ENCODE measurements at places on chromosomes 16 and 17. TPM values are rescaled to one million over a fixed set of nuclear protein-coding genes. Genes with fewer than 3 reads are reported as not detected.

GRCh38 chr17:15926039-15926740, 18.7 kb upstream of the ADORA2B start:
- DNase-seq = no peak

SEC14L5 gene
- 3.1 TPM for total RNA-seq

ARHGAP23 gene
- 23.6 TPM for total RNA-seq

- no peak for DNase-seq
Measured at GRCh38 chr17:43051969-43052368, 26.9 kb downstream of the RND2 start.

- no peak for DNase-seq
Measured at GRCh38 chr17:40328386-40328766, 19.4 kb downstream of the RARA start.

IL17C gene
- total RNA-seq = not detected

DNA sequence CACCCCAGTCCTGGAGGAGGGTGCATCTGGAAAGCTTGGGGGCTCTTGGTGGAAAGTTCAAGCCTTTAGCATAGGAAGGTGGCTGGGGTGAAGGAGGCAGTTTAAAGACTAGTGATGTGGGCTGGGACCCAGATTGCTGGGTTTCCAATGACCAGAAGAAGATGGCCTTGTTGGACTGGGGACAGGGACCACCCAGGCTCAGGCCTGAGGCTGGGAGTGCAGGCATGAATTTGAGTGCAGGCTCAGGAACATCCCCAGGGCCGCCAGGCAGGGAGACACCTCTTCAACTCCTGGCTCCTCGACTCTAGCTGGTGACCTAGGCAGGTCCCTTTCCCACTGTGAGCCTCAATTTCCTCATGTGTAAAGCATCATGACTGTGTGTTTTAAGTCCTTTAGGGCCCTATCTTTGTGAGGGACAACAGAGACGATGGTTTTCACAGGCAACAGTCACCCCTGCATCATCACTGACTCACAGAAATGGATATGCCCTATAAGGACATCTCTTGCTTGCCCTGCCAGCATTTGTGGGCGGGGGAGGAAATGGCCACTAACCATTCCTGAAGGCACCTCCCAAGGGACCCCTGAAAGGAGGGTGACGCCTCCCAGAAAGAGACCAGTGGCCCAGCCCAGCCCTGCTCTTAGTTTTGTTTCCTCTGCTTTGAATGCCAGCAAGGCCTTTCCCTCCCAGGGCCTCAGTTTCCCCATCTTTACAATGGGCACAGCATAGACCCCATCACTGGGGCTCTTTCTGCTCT, 11.1 kb downstream of the NLRC5 start:
- no peak for DNase-seq

KCNH4 gene
- 0.71 TPM for total RNA-seq

- DNase-seq = no peak
Measured at GRCh38 chr16:10827691-10828341, 9.2 kb upstream of the TVP23A start.

DNA sequence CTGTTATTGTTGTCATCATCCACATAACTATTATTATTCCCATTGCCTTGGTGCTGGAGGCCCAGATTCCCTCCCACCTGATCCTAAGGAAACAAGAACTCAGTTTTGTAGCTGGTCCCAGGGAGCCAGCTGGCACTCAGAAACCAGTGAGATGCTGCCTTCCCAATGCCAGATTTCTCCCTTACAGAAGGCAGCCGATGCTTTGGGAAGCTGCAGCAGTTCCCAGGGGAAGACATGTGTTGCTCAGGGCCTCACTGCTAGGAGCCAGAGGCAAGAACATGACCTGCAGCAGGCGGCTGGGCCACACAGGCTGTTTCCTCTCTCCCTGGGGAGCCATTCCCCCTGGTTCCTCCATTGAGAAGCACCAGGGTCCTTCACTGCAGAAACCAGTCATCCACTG, 59.9 kb upstream of the GRIN2A start:
- peak; percentile 70 for DNase-seq

ABAT gene
- 70.9 TPM for total RNA-seq

GRCh38 chr16:7772722-7773121, 440.1 kb downstream of the RBFOX1 start:
- no peak for DNase-seq

GRCh38 chr17:29292992-29293889, 707 bp downstream of the NUFIP2 start:
- DNase-seq = peak; percentile 75

DNA sequence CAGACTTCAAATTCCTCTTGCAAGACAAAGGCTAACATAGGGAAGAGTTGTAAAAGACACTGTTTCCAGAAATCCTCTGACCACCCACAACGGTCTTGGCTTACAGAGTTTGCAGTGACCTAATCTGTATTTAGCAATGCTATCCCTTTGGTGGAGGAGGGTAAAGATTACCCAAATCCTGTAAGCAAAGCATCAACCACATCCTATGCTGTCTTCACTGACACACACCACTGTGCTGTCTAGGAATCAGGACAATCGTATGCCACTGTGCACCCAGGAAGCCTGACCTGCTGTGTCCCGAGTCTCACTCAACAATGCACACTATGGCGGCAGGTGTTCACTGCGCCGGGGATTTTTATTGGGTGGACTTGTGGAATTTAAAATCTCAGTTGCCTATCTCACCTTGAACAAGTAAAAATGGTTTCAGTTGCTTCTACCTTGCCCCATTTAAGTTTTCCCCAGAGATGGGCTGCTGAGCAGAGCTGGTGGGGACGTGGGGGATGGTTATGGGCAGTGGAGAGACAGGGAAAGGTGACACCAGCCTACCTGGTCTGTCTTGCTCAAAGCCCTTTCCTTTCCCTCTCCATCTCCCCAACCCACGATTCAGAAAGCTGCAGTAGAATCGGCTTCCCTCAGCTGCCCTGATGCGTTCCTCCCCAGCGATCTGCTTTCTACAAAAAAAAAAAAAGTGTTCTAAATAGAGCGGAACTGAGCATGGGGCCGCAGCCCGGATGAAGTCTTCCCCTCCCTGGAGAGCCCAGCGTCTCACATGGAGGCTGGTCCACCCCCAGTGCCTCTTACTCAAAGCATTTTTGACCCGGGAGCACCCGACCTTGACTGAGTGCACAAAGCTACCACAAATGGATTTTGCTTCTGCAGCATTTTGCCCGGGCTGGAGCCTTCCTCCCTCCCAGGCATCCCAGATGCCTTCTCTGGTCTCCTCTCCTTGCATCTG, 271.5 kb downstream of the SOX9 start:
- no peak for DNase-seq

TEKT5 gene
- total RNA-seq = not detected

GRCh38 chr17:652314-652713, 62.3 kb downstream of the VPS53 start:
- DNase-seq = no peak

- no peak for DNase-seq
Measured at GRCh38 chr16:27579087-27579980, 29.4 kb downstream of the KATNIP start.

DNA sequence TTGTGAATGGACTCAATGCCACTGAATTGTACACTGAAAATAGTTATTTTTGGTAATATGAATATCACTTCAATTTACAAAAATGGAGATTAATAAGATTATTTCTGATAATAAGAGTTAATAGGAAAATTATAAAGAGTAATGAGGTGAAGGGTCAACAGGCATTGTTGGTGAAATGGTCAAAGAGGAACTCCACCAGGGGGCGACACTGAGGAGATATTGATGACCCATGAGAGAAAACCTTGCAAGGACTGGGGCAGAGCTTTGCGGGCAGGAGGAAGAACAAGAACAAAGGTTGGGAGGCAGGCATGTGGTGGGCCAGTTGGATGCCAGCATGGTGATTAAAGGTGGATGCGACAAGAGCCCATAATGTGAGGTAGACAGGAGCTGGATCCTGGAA, 74.0 kb upstream of the XYLT1 start:
- no peak for DNase-seq

GRCh38 chr17:81419319-81419885, 24.1 kb downstream of the BAHCC1 start:
- peak; percentile 73 for DNase-seq

DNA sequence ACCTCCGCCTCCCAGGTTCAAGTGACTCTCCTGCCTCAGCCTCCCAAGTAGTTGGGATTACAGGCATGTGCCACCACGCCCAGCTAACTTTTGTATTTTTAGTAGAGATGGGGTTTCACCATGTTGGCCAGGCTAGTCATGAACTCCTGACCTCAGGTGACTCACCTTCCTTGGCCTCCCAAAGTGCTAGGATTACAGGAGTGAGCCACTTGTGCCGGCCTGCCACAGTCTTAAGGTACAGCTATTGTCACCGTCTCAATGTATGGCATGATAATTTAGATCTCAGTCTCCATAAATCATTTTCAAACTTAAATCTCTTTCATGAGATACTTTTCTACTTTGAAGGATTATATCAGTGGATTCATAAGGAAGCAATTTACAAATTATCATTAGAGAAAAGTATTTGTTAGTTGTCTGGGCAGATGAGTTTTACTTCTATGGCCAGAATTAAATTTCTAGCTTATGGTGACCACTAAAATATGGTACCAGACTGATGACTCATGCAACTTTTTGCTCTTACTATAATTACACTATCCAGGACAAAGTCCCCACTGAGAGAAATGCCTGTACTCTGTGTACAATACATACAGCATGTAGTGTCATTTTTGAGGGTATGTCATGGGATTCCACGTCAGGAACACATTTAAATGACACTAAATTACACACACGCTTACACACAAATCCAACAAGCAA, 1230.3 kb upstream of the GOT2 start:
- DNase-seq = no peak

DNA sequence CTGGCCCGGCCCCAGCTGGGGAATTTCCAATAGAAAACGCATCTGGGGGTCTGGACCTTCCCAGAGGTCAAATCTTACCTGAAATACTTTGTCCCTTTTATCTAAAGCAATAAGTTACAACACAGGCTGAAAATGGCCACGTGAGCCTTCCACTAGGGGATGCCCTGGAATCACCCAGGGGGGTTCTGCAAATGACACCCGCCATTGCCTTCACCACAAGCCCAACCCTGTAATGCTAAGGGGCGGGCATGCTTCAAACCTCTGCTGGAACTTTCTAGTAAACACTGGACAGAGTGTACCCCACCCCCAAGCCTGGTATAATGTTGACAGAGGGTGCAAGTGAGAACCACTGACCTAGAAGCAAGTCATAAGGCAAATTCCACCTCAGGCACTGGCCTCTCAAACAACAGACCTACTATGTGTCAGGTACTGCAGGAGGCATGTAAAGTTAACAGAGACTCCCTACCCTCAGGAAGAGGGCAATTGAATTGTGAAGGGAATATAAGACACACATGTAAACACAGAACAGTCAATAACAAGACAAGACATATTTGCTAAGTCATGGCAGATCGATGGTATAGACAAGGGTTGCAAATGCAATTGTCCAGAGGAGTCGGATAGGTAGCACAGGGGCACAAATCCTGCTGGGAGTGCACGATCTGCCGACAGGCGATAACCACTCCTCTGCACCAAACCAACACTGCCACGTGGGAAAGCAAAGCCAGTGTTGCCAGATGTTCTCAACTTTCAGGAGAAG, 59.0 kb downstream of the ARHGAP17 start:
- no peak for DNase-seq

GRCh38 chr17:73814075-73814474, 169.8 kb upstream of the SDK2 start:
- DNase-seq = no peak

RDM1 gene
- not detected for total RNA-seq

DNA sequence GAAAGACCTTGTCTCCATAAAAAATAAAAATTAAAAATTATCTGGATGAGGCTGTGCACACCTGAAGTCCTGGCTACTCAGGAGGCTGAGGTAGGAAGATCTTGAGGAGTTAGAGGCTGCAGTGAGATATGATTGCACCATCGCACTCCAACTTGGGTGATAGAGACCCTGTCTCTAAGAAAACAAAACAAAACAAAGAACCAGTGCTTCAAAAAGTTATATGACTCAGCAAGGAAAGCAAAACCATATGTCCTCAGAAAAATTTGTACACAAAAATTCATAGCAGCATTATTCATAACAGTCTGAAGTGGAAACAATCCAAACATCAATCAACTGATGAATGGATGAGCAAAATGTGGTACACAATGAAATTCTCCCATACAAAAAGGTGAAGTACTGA, 48.9 kb downstream of the SLFN5 start:
- DNase-seq = no peak

DNA sequence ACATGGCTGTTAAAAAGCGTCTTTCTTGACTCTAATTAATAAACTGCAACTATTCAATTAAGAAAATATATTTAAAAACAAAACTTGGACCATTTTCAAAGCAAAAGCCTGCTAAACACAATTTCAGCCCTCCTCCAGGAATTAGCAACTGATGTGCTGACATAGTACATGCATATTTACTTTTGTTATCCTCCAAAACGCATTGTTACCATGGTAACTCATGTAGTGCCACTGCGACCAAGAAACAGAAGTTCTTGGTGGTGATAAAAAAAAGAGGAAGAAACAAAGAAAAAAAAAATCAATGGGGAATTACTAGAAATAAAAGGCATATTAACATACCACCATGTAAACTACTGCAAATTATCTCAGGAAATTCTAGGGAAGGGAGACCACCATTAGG, 793.4 kb upstream of the CDH8 start:
- DNase-seq = no peak

- DNase-seq = no peak
Measured at GRCh38 chr17:8673612-8674011, 43.1 kb upstream of the MYH10 start.

MYL4 gene
- total RNA-seq = 7.6 TPM

GRCh38 chr17:27242951-27243350, 51.0 kb upstream of the WSB1 start:
- no peak for DNase-seq

SRCAP gene
- 60.1 TPM for total RNA-seq

MT1G gene
- not detected for total RNA-seq
